Naive thymus-derived CD4-positive, alpha-beta T cell (primary cell): ENCODE measurements at places on chromosomes 16 and 17. TPM values are rescaled to one million over a fixed set of nuclear protein-coding genes. Genes with fewer than 3 reads are reported as not detected.

DNA sequence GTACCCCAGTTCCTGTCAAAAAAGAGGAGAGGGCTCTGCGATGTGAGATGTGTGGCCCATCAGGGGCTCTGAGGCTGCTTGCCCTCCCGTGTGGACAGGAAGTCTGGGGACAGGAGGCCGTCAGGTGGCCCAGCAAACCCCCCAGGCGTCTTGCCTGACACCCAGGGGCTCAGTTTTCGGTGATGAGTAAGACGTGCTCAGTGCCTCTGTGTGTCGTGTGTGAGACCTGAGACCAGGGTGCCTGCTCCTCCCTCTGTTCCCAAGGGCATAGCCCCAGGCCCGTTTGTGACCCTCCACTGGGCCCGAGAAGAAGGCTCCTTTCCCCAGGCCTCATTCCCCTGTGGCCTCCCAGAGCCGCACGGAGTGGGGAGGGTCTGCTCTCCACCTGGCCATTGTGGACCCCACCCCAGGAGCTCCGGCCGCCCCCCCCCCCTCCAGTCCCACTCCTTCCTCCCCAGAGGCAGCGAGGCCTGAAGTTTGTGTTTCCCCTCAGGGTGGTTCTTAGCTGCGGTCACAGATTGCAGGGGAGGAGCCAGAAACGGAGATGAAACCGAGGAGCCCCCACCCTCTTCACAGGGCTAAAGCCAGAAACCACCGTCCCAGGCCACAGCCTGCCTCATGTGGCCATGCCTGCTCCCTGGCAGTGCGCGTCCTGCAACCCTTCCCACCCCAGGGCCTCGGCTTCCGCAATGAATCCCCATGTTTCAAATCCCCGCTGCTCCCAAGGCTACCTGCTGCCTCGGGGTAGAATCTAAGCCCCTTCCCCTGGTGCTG lies 4.9 kb upstream of the ACTG1 start:
- H3K27ac ChIP-seq, result no peak overlapping the region
- no peak for DNase-seq
- no peak overlapping the region for H3K4me3 ChIP-seq

GRCh38 chr17:50018909-50019308 lies 23.9 kb upstream of the DLX3 start:
- no peak overlapping the region for H3K4me3 ChIP-seq
- H3K36me3 ChIP-seq, result no peaks in the 10 kb centered on the region
- no peak overlapping the region for H3K27ac ChIP-seq
- H3K27me3 ChIP-seq, result no peaks in the 10 kb centered on the region

Gene CIBAR2
- not detected for polyA plus RNA-seq

Gene TBKBP1
- 0.08 TPM for polyA plus RNA-seq

GRCh38 chr17:65638221-65638975 lies 77.0 kb upstream of the AXIN2 start:
- no peaks in the 10 kb centered on the region for H3K27me3 ChIP-seq
- H3K36me3 ChIP-seq, result no peaks in the 10 kb centered on the region
- DNase-seq, result no peak
- H3K27ac ChIP-seq, result no peak overlapping the region

Gene KRTAP4-9
- polyA plus RNA-seq, result not detected

DNA sequence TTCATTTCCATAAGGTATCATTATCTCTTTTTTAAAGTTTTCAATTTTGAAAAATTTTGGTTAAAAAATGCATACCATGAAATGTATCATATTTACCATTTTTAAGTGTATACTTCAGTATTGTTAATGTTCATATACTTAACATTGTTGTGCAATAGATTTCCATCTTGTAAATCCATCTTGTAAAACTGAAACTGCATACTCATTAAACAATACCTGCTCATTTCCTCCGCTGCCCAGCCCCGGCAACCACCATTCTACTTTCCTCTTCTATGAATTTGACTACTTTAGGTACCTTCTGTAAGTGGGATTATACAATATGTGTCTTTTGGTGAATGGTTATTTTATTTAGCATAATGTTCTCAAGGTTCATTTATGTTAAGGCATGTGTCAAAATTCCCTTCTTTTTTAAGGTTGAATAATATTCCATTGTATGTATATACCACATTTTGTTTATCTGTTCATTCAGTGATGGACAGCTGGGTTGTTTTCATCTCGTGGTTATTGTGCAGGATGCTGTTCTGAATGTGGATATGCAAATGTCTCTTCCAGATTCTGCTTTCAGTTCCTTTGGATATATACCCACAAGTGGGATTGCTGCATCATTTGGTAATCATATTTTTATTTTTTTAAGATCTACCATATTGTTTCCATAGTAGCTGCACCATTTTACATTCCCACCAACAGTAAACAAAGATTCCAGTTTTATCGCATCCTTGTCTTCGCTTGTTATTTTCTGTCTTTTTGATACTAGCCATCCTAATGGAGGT lies 6.7 kb downstream of the CCL2 start:
- no peak for DNase-seq
- H3K27me3 ChIP-seq, result no peaks in the 10 kb centered on the region
- no peaks in the 10 kb centered on the region for H3K4me1 ChIP-seq
- no peak overlapping the region for H3K27ac ChIP-seq
- no peak overlapping the region for H3K4me3 ChIP-seq

DNA sequence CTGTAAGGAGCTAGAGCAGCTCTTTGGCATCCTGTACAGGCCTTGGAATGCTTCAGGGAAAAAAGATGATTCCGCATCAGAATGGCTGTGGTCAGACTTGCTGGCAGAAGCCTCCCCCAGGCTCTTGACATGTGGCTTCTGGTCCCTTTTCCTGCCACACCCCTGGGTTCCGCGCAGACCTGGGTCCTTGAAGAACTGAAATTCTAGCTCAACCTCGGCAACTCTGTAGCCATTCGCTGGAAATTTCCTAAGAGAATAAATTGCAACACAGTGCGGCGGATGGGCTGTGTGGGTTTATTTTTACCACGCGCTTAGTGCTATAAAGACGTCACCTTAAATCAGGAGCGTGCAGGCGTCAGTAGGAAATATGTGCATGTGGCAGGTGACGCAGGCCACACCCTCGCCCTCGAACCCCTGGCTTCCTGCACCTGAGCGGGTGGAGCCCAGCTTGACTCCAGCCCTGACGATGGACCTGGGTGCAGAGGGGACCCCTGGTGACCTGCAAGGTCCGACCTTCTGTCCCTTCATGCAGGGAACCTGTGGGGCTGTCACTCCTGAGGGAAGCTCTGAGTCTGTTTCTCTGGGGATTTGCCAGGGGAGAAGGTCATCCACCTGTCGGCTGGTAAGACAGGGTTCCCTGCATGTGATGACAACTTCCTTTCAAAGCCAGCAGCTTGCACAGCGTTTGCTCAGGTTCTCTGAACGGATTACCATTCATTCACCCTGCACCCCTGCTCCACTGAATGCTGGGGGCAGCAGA lies 46.3 kb downstream of the METRNL start:
- H3K27me3 ChIP-seq, result peaks cover 4% of the 10 kb centered on the region
- peak overlapping the region; percentile 11 for H3K27ac ChIP-seq
- H3K4me3 ChIP-seq, result peak overlapping the region; percentile 23

DNA sequence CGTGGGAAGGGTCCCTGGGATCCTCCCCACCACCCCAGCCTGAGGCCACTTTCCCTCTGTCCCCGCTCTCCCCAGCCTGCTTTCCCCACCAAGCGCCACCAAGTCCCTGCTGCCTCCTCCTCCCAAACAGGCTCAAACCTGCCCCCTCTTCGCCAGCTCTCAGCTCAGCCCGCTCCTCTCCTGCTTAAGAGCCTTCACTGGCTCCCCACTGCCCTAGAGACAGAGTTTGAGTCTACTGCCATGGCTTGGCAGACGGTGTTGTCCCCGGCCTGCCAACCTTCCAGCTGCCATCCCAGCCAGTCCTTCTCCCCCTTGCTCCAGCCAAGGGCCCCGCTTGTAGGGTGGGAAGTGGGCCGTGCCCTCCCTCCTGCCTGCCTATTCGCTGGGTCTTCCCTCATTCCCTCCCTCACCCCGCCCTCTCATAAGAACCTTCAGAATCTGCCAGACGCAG lies 11.1 kb downstream of the IL4R start:
- no peak overlapping the region for H3K4me3 ChIP-seq
- H3K27me3 ChIP-seq, result no peaks in the 10 kb centered on the region
- peaks cover 75% of the 10 kb centered on the region for H3K4me1 ChIP-seq
- H3K27ac ChIP-seq, result peak overlapping the region; percentile 56

DNA sequence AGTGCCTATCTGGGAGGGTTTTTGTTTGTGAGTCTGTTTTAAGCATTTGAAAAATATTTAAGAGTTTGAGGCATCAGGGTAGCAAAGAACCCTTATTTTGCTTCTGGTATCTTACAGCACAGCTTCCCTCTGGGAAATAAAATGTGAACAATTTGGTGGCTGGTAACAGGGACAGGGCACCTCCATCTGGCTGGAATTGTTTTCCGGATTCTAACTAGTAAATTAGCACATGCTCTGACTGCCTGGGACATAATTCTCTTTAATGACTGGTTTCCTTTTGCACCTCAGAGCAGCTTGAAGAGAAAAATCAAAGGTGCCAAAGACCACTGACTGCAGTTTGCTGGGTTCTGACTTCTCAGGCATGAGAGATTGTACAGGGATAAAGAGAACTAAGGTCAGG lies 469.1 kb downstream of the GRIN2A start:
- H3K36me3 ChIP-seq, result no peaks in the 10 kb centered on the region
- no peaks in the 10 kb centered on the region for H3K27me3 ChIP-seq
- no peak for DNase-seq
- no peak overlapping the region for H3K27ac ChIP-seq

GRCh38 chr17:7425316-7425715 lies at the start of gene SPEM2:
Gene SPEM2 (plus strand): TSS chr17:7425616. CDS start chr17:7425689, 73 bp downstream.
- DNase-seq, result no peak
- H3K27me3 ChIP-seq, result no peaks in the 10 kb centered on the region
- H3K36me3 ChIP-seq, result no peaks in the 10 kb centered on the region

DNA sequence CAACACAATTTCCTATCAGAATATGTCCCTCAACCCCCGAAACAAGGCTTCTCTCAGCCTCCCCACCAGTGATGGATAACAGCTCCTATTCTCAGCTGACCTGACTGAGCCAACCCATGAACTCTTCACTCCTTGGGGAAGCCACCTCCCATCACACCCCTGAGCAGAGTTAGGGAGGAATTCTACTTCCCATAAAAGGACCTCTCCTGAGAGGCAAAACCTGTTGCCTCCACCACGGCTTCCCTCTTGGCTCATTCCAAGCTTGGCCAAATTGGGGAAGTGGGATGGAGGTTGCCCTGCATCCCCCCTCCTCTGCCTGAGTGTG lies 5.7 kb upstream of the RASL10B start:
- no peak for DNase-seq
- H3K4me3 ChIP-seq, result no peak overlapping the region
- H3K27ac ChIP-seq, result no peak overlapping the region
- peaks cover 6% of the 10 kb centered on the region for H3K4me1 ChIP-seq

DNA sequence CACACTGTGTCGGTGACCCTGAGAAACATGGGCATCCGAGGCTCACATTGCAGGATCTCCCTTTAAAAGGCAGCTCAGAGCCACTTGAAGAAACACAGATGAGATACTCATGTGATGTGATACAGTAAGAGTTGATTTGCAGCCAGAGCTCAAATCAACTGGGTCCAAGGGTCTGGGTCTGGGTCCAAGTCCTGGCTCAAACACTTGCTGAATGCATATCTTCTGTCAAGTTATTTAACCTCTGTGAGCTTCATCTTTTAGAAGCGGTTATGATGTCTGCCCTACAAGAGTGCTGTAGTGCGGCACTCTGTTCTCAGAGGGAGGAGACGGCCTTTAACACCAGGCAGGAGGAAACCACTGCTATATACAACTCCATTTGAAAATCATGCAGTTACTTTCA lies 6.4 kb downstream of the KRT38 start:
- no peak overlapping the region for H3K27ac ChIP-seq
- H3K4me3 ChIP-seq, result no peak overlapping the region
- no peaks in the 10 kb centered on the region for H3K36me3 ChIP-seq

DNA sequence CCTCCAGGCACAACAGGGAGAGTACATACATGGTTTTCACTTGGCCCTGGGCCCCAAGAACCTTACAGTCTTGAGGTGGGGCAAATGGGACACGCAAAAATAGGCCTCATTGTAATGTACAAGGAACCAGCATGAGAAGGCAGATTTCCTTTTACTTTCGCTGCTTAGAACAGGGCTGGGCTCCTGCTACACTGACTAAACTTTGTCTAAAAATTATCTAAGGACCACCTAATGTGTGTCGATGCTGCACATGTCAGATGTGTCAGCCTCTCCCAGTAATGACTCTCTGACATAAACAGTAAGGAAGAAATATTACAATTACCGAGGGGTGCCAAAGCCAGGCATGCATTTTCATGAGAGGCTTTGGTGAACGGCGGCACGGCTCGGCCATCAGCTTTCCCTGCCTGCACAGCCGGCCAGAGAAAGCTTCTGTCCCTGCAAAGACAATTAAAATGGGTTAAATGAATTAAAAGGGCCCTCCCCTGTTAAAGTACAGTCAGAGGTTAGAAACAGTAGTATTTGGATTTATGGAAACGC lies 224.2 kb upstream of the IRX3 start:
- H3K36me3 ChIP-seq, result no peaks in the 10 kb centered on the region
- H3K27me3 ChIP-seq, result no peaks in the 10 kb centered on the region
- H3K4me3 ChIP-seq, result no peak overlapping the region
- no peak for DNase-seq
- no peak overlapping the region for H3K27ac ChIP-seq

DNA sequence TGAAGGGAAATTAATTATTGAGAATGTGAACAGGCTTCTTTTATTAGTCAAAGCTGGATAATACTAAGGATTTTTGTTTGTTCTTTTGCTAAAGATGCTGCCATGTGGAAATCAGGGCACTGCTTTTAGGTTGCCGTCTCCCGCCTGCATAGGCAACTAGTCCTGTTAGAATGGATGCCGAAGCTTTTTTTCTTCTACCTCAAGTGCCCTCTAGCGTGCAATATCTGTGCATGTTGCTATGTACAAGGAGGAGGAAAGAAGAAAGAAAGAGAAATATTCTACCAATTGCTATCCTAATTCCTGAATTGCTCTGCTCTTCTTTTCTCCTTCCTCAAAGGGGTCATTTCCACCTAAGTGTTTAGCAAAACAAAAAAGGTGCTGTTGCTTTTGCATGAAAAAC lies 5.2 kb upstream of the CDH8 start:
- no peak overlapping the region for H3K27ac ChIP-seq
- no peaks in the 10 kb centered on the region for H3K27me3 ChIP-seq
- no peak overlapping the region for H3K4me3 ChIP-seq

DNA sequence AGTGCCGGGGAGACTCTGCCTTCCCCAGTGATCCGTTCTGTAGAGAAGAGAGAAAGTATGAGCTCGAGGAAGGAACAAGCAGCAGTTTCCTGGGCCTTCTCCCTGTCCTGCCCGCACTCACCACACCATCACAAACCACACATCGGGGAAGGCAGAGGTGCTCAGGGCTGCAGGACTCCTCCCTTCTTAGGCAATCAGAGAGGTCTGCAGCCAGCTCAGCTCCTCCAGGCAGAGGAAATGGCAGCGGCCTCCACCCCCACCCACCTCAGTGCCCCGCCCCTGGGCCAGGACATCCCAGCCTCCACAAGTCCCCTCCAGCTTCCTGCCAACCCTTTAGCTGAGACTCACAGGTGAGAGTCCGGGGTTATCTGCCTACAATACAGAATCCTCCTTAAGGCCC lies 2.0 kb downstream of the ZNF319 start:
- peak overlapping the region; percentile 67 for H3K4me3 ChIP-seq
- peak; percentile 21 for DNase-seq
- H3K27me3 ChIP-seq, result no peaks in the 10 kb centered on the region
- peaks cover 51% of the 10 kb centered on the region for H3K4me1 ChIP-seq

GRCh38 chr17:81119223-81120148 lies 45.8 kb upstream of the PVALEF start:
- no peaks in the 10 kb centered on the region for H3K4me1 ChIP-seq
- no peaks in the 10 kb centered on the region for H3K27me3 ChIP-seq
- no peak overlapping the region for H3K27ac ChIP-seq
- H3K4me3 ChIP-seq, result no peak overlapping the region

Gene KRTAP4-12
- polyA plus RNA-seq, result not detected
